IMR-90 (cell line): ENCODE measurements at places on chromosomes 6 and 20. TPM values are rescaled to one million over a fixed set of nuclear protein-coding genes. Genes with fewer than 3 reads are reported as not detected.

Gene TP53TG5
- total RNA-seq: not detected in 2 replicates

Gene KIF6
- total RNA-seq: under 0.01 TPM in 1 of 2 replicates, not detected in the other

Gene LST1
- not detected in 2 replicates for total RNA-seq

Gene OR2H2
- not detected in 2 replicates for total RNA-seq

Gene C6orf52
- not detected in 2 replicates for total RNA-seq

Gene CYP39A1
- under 0.01 TPM in 1 of 2 replicates, not detected in the other for total RNA-seq

DNA sequence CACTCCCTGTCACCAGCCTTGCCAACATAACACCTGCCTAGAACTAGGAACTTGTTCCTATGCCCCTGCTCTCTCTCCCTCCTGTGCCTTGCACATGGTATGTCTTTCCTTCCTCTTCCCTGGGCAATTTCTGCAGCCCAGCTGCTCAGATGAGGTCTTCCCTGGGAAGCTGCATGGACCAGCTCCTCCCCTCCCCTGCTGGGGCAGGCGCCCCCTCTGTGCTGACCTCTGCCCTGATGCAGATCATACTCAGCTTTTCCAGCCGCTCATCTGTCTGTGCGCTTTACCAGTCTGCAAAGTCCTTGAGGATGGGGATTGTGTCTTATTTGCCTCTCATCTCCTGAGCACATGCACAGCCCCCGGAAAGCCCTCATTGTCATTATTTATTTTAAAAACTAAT is 161.8 kb downstream of the SCML4 start:
- no peak for DNase-seq

- DNase-seq: peak; percentile 59
Observed at GRCh38 chr6:75117701-75118100, 88.2 kb downstream of the COL12A1 start.

GRCh38 chr6:158853880-158854213 is 34.7 kb upstream of the EZR start:
- no peak for DNase-seq
